Activated CD4-positive, alpha-beta T cell treated with anti-CD3 and anti-CD28 coated beads, Interleukin-2, amount 50 U/mL, for 24 hours (primary cell): ENCODE measurements at places on chromosomes 13 and 19.

GRCh38 chr13:80577926-80578670 is 237.2 kb upstream of the SPRY2 start:
- no peak for DNase-seq

DNA sequence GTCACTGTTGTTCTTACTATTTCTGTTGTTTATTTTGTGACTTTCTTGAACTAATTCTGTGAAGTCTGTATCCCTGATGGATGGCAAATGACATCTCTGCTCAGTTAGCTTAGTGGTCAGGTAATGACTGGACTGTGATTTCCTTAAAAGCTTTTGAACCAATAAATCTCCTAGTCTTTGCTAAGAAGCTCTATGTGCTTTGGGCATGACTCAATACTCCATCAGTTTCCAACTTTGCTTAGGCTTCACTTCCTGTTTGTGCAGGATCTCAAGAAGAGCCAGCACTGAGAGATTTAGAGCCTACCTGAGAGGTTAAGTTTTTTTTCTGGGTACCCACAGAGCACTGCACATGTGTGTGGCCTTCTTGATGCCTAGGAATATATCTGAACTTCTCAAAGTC is 329.7 kb upstream of the HTR2A start:
- no peak for DNase-seq

DNA sequence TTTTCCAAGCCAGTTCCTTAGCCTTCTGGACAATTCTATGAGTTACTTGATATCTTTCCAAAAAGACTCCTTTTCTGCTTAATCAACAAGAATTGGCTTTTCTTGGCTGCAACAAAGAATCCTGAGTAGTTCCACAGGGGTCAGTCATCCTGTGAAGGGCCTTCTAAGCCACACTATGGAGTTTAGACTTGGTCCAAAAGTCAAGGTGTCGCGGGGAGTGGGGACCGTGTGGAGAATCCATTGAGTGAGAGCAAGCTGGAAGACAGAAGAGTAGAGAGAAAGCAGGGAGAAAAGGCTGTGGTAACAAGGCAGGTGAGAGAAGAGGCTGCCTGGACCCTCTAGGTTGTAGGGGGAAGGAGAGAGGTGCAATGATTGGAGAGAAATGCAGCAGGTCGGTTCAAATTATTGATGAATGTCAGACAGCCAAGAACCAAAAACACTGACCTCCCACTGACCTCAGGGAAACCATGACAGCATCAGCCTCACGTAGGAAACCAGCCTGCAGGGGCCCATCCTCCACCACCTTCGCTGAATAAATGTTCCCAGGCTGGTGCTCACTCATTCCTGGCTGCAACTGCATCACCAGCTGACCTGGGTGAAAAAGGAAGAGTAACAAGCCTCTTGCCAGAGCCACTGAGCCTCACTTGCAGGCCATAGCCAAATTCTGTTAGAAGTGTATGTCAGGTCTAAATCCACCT is 7.1 kb upstream of the IFT88 start:
- no peak for DNase-seq

GRCh38 chr19:31589109-31589508 is 239.9 kb upstream of the TSHZ3 start:
- DNase-seq = no peak

GRCh38 chr13:60425332-60425731 is 28.3 kb downstream of the TDRD3 start:
- DNase-seq = no peak

- DNase-seq = no peak
Observed at GRCh38 chr13:27905650-27906049, 14.2 kb upstream of the PDX1 start.

GRCh38 chr19:31534786-31535657 is 185.8 kb upstream of the TSHZ3 start:
- DNase-seq = no peak

DNA sequence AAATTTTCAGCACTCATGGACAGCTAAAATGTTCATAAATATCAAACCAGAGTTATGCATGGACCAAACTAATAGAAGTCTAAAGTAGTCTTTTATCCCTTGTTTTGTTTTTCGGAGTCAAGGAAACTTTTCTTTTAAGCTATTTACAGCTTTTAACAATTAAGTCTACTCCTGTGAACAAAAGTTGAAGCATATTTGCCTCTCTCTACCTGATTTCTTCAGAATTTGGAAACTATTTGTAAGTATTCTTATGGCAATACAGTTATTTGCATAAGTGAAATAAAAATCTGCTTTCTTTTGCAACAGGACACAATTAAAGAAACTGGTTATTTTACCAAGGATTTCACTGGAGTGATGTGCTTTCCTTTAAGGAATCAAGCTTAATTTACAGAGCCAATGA is 47.1 kb upstream of the ANKRD10 start:
- DNase-seq = no peak

DNA sequence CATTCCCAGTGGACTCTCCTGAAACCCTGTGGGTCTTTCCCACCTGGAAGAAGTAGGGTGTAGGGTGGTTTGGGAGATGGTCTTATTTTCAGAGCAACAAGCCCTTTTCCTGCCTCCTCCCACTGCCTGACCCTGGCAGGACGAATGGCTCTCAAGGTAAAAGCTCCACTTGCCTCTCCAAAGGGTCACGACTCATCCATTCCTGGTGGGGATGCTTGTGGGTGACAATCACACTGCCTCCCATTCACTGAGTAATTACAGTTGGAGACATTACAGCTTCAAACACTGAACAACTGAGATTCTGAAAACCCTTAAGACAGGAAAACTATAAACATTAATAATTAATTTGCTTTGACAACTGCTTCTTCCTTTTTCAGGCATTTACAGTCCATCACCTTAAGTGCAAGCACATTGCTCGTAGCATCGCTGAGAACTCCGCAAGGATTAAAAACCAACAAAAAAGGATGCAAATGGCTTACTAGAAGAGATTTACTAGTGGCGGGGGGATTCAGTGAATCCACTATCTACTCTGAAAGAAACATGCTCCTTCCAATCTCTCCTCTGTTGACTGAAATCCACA is 199.6 kb upstream of the IRS2 start:
- DNase-seq = no peak

DNA sequence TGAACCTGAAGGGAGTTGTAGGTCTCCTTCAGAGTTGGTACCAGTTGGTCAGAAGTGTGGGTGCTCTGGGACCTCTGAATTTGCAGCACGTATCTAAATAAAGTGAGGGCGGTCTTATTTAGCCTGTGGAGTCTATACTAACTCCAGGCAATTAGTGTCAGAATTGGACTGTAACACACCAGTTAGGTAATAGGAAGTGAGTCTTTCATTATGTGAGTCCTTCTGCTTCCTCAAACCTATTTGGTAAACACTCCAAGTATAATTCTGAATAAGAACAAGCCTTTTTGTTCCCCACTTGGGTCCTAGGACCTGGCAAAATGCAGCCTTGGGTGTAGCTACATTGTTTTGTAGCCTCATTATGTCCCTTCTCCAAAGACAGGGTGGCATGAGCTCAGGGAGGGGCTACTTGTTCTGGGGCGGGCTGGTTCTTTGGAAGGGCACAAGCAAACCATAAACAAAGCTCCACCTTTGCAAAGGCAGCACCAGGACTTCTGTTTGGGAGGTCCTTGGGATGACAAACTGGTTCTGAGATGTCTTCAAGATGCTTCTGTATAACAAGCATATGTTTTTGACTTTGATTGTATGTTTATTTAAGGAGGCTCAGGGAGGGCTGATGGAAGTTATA is 418.0 kb downstream of the ZNF536 start:
- no peak for DNase-seq

GRCh38 chr13:73286942-73287620 is 228.3 kb downstream of the KLF5 start:
- no peak for DNase-seq

DNA sequence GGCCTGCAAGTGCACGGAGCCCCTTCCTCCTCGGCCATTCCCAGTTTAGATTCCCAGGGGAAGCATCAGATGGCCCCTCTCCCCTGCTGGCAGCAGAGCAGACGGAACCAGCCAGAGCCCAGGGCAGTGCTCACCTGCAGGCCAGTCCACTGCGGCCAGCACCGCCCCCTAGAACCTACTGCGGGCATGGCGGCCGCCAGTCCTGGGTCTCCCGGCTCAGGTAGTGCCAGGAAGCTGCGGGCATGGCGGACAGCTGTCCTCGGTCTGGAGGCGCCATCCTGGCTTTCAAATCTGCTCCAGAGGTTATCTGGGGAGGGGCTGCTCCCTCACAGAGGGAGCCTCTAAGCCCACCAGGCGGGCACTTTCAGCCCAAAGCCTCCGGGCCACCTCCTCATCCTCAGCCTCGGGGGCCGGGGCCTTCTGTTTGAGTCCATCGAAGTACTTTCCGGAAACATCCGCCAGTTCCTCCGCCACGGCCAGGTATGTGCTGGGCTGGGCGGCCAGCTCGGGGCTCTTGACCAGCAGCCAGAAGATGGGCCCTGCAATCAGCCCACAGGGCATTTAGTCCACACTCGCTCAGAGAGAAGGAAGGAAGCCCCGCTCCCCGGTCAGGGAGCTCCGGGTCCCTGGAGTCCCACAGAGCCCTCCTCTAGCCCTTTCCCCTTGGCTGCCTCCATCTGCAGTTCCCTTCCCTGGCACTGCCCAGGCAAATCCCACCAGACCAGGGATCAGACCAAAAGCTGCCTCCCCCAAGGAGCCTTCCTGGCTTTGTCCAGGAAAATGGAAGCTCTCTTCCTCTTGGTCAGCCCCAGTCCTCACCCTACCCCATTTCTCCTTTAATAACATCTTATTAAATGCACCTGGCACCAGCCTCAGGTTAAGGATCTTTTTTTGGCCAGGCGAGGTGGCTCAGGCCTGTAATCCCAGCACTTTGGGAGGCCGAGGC is 7.0 kb upstream of the GP6 start:
- DNase-seq = no peak

- no peak for DNase-seq
Observed at GRCh38 chr13:82614086-82614485, 1268.2 kb downstream of the SLITRK1 start.

- DNase-seq = no peak
Observed at GRCh38 chr13:25625414-25625813, 253.6 kb downstream of the ATP8A2 start.

GRCh38 chr19:29712744-29713516 is 2.1 kb downstream of the C19orf12 start:
- DNase-seq = no peak

- DNase-seq = no peak
Observed at GRCh38 chr19:56316728-56317127, 2.1 kb upstream of the ZSCAN5A start.

- DNase-seq = peak; percentile 31
Observed at GRCh38 chr13:74289861-74290773, 155.9 kb upstream of the KLF12 start.

- DNase-seq = no peak
Observed at GRCh38 chr13:106233134-106233735, 302.2 kb downstream of the EFNB2 start.

GRCh38 chr19:1057176-1057855 is 9.7 kb upstream of the ARHGAP45 start:
- no peak for DNase-seq

- peak; percentile 64 for DNase-seq
Observed at GRCh38 chr19:47427241-47428176, 8.2 kb upstream of the MEIS3 start.

GRCh38 chr13:50919277-50919676 is 9.7 kb downstream of the RNASEH2B start:
- no peak for DNase-seq

DNA sequence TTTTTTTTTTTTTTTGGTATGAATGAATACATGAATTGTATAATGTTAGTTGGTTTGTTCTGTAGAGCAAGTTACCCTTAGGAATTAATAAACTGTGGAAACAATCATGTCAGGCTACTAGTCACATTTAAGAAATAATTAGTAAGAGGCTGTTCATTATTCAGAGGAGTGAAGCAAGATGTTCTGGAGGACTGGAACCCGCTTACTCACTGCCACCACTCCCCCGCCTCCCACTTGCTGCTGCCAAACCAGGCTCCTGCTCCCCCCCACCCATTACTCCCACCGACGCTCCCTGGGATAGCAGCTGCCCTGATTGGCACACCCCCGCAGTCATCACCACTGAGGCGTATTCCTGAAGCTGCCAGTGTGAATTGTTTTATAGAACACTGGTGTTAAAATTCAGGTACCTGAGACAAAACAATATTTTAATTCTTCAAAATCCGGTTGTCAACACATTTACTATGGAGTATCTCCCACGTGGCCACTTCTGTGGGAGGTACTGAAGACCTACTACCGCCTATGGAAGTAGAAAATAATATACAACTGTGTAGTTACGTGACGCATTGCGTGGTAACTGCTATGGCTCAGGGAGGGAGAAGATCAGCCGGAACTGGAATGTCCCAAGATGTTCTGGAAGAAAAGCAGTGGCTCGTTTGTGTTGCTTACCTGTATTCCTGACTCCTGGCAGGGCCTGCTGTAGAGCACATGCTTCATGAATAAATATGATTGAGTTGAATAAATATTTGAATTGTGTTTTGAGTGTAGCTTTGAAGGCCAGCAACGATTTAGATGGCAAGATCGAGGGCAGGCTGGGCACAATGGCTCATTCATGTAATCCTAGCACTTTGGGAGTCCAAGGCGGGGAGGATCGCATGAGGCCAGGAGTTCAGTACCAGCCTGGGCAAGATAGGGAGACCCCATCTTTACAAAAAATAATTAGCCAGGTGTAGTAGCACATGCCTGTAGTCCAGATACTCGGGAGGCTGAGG is 1.7 kb downstream of the DPY19L3 start:
- DNase-seq = no peak

GRCh38 chr13:113043931-113044330 is 61.7 kb upstream of the F7 start:
- no peak for DNase-seq

DNA sequence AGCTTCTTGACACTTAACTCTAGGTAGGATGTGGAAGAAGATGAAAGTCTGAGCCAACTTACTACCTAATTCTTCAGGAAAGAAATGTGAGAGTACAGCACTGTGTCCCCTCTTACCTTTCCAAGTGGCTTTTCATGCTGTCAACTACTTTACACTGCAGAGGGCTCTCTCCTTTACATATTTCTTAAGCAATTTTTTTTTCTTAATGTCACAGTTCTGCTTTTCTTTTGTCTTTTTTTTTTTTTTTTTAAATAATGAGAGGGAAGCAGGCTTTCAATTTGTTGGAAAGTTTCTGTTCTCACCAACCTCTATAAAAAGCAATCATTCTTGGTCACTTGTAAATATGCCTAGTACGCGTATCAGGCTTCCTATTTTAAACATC is 212.7 kb upstream of the MIR17HG start:
- no peak for DNase-seq

DNA sequence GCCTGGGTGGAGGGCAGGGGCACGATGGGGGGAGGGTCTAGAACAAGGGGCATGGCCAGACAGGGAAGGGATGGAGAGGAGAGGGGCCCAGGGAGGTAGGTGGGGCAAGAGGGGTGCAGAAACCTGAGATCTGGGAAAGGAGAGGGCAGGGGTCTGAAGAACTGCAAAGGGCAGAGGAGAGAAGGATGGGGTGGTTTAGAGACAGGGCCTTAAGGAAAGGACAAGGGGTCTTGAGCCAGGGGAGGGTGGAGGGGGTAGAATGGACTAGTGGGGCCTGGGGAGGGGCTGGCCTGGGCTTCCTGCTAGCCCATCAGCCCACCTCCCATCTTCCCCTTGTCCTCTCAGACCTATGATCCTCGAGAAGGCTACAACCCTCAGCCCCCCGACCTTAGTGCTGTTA is 72.5 kb downstream of the RYR1 start:
- no peak for DNase-seq

GRCh38 chr19:13463296-13463695 is 43.0 kb downstream of the CACNA1A start:
- no peak for DNase-seq
